ENCODE measurements at places on chromosomes 12 and 14.

DNA sequence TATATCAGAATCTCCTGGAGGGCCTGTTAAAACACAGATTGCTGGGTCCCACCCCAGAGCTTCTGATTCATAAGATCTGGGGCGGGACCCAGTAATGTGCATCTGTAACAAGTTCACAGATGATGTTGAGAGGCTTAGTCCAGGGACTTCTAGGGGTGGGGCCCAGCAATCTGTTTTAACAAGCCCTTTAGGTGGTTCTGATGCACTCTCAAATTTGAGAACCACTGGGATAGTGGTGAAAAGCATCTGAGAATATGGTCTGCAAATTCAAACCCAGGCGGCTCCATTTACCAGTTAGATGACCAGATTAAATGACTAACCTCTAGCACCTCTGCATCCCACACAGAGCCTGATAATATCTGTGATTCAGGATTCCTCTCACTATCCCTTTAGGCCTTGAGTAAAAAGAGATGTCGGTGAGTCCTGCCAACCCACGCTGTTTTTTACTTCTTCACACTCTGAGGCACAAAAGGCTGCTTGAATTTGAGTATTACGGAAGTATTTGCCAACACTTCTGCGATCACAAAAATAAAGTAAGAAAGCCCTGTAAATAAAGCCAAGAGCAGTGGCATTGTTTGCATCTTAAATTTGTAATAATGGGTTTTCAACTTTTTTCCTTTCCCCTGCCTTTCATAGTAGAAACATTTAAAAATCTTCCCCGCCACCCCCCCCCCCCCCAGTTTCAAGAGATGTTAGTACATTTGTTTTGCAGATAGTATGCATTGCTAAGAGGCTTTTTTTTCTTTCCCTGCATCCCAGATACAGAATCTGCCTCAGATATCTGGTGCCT, 1.8 kb upstream of the FRS2 start:
- no peak for DNase-seq

DNA sequence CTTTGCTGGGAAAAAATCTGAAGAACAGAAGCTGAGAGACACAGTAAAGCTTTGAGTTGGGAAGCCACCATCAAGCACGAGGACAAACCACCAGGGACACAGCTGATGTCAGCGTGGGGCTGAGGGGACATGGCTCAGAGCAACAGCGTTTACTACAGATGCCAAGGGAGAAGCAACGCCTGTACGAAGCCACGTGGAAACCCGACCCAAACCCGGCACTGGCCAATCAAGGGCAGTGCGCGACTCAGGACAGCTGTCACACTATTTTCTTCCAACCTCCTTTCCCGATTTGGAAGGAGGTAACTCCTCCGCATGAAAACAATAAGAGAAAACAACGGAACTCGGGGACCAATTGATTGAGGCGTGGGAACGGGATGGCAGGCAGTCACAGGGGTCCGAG, 20.2 kb upstream of the CHGA start:
- no peak for DNase-seq

DNA sequence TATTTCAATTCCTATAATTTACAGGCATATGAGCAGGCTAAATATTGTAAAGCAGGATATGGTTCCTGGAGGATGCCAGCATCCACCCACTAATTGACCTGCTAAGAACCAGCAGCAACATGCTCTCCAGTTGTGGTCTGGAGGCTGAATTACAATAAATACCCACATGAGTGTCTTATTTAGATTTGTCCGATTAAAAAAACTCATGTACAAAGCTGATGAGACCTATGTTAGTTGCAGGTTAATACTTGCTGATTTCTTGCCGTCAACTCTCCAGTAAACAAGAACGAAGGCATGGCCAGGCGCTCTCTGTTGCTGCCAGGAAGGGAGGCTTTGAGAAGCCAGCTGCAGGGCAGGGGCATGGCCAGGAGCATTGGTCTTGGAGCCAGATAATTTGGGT, 169.3 kb upstream of the PRICKLE1 start:
- no peak for DNase-seq

- no peak for DNase-seq
Measured at GRCh38 chr12:58405363-58405762, 464.0 kb downstream of the ATP23 start.

GRCh38 chr14:42802346-42802745, 1195.7 kb downstream of the LRFN5 start:
- no peak for DNase-seq

- no peak for DNase-seq
Measured at GRCh38 chr14:54579621-54580020, 12.7 kb downstream of the SAMD4A start.

GRCh38 chr12:49538510-49539403, at the start of gene KCNH3:
KCNH3 (plus strand) TSS chr12:49539030; CDS start chr12:49539417, 387 bp downstream.
- peak; percentile 87 for DNase-seq

DNA sequence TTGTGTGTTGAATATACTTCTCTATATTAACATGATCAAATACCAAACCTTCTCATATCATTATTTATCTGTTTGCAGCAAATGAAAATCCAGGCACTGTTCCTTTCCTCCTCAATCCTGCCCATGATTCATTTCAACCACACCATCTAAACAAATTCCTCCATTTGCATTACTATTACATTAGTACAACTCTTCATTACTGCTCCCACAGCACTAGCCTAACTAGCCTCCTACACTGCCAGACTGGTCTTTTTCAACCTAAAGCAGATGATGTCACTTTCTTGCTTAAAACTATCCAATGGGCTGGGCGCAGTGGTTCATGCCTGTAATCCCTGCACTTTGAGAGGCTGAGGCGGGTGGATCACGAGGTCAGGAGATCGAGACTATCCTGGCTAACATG, 117.3 kb upstream of the MYF6 start:
- DNase-seq = no peak

DNA sequence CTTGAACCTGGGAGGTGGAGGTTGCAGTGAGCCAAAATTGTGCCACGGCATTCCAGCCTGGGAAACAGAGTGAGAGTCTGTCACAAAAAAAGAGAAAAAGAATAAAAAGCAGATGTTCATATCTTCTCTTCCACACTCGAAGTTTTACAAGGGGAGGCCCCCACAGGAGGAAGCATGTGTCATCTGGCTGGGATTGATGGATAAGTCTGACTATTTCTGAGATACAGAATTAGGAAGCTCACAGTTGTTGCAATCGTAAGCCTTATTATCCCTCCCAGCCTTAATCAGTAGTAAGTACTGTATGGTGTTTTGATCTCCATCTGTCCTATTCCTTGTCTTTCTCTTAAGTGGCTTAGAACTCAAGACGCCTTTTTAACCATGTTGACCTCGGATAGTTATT, 31.9 kb upstream of the RASSF8 start:
- DNase-seq = no peak

DNA sequence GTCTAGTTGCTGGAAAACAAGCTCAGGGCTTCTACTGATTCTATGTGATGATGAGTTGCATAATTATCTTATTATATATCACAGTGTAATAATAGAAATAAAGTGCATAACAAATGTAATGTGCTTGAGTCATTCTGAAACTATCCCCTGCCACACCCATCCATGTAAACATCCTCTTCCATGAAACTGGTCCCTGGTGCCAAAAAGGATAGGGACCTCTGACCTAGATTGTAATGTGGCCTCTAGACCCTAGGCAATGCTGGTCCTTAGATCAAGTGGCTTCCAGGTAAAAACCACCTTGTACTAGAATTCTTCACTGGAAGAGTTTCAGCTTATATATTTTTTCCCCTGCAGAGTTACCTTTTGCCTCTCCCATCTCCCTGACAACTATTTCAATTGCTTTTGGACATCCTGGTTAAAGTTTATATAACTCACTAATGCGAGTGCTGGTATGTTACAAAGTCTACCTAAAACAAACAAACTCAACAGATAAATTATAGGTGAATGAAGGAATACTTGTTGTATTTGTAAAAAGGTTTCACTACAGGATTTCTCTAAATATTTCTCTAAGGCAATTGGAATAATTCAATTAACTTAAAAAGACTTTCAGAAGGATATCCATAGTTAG, 462.5 kb downstream of the NAV3 start:
- DNase-seq = no peak

- DNase-seq = no peak
Measured at GRCh38 chr14:92638266-92638665, 110.2 kb downstream of the LGMN start.

GRCh38 chr14:70917633-70918032, 10.4 kb downstream of the PCNX1 start:
- DNase-seq = no peak

- DNase-seq = no peak
Measured at GRCh38 chr12:80494836-80495235, 50.8 kb downstream of the PTPRQ start.

DNA sequence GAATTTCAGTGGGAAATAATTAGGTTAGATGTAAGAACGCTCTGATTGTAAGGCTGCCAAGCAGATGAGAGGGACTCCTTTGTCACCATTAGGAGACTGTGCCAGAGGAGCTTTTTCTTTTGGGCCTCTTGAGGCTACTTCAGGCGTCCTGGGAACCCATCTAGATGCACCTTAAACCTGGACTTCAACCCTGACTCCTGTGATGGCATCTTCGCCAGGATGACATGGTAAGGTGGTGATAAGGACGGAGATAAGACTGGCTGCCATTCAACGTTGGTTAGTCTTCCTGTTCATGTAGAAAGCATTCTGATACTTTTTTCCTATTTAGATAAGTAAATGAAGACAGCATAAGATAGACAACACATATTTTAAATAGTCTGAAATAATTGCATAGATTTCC, 36.3 kb downstream of the STK38L start:
- DNase-seq = no peak

GRCh38 chr14:89428173-89428523, 11.1 kb upstream of the FOXN3 start:
- no peak for DNase-seq

- DNase-seq = peak; percentile 84
Measured at GRCh38 chr14:51846631-51847488, 13.6 kb upstream of the GNG2 start.

DNA sequence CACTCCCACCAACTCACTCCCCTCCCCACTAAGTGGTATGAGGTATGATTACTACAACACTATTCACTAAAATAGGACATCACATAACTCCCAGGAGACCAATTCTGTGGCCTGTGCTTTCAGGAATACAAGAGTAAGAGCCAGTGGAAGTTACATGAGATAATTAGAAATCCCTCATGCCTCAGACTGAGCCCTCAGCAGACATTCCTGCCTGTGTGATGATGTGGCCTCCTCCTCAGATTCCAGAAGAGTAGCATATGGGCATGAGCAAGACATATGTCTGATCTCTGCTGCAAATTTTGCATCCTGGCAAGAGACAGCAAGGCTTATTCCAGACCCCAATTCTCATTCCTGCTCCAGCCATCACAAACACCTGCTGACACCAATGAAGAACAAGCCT, 46.0 kb upstream of the BMP4 start:
- DNase-seq = no peak

- DNase-seq = no peak
Measured at GRCh38 chr12:74732826-74733225, 195.2 kb downstream of the ATXN7L3B start.

- no peak for DNase-seq
Measured at GRCh38 chr12:66242311-66242710, 53.3 kb downstream of the IRAK3 start.

DNA sequence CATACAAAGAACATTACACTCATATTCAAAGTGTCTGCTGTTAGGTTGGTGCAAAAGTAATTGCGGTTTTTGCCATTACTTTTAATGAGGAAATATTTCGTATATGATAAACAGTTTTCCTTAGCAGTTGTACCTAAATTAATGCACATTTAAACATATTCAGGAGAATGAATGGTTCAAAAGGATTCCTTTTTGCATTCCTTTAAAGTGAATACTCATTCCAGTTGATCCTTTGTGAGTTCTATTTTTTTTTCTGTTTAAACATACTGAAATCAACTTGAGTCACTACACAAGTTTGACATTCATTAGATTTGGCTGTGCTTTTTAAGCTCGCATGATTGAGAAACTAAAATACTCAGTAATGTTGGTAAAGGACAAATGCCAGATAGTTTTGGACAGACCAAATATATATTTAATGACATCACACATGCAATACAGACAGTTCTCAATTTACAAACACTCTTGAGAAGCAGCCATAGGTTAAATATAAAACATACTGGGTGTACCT, 13.8 kb upstream of the SLC38A2 start:
- DNase-seq = no peak

DNA sequence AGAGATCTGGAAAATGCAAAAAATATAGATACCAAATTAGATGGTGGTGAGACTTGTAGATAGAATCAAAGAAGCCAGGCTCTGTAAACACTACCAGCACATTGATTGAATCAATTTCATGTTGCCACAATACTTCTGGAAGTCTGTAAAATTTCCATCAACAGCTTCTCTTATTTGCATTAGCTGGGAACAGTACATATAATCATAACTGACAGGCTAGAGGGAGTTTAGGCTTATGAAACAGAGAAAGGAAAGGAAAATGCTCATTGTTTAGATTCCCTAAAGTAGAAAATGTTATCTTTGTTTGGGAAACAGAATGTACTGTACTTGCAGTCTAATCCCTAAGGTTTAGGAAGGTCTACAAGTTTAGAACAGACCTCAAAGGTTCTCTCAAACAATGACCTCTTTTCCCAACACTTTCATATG, 335.2 kb downstream of the CEP128 start:
- no peak for DNase-seq

DNA sequence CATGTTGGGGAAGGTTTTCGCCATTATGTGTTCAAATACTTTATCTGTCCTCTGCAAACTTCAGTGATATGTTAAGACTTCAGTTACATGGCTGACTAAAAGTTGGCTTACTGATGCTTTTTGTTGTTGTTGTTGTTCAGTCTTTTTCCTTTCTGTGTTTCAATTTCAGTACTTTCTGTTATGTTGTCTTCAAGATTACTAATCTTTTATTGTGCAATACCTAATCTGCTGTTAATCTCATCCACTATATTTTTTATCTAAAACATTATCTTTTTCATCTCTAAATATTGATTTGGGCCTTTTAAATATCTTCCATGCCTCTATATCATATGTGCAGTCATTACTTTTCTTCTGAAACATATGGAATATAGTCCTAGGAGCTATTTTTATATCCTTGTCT, 7.0 kb downstream of the CGRRF1 start:
- no peak for DNase-seq

DNA sequence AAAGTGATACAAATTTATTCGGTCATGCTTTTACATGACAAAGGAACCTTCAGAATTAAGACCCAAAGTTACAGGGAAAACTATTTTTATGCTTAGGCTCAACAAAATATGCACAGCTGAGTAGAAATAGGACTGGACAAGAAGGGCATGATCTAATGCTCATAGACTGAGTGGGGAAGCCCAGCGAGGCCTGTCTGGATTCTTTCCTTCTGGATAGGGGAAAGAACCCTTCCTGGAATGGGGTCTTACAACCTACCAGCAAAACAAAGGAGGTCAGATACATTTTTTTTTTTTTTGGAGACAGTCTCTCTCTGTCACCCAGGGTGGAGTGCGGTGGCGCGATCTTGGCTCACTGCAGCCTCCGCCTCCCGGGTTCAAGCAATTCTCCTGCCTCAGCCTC, 2.2 kb upstream of the DDX55 start:
- DNase-seq = no peak

- no peak for DNase-seq
Measured at GRCh38 chr12:12028668-12029402, 41.9 kb upstream of the BCL2L14 start.

GRCh38 chr12:108009442-108010070, 119.5 kb upstream of the WSCD2 start:
- no peak for DNase-seq

GRCh38 chr14:35986219-35986573, 160.1 kb downstream of the BRMS1L start:
- DNase-seq = no peak

GRCh38 chr12:95269892-95270291, 52.3 kb downstream of the VEZT start:
- DNase-seq = no peak

GRCh38 chr12:123250471-123251383, 17.5 kb downstream of the MTRFR start:
- no peak for DNase-seq

GRCh38 chr12:54587315-54587873, 1.1 kb downstream of the PPP1R1A start:
- DNase-seq = no peak

All from effector CD4-positive, alpha-beta T cell (primary cell).